NCI-H187 treated with DMSO at 0.1 percent for 48 hours (cell line): ENCODE measurements at places on chromosomes 3 and 15.

DNA sequence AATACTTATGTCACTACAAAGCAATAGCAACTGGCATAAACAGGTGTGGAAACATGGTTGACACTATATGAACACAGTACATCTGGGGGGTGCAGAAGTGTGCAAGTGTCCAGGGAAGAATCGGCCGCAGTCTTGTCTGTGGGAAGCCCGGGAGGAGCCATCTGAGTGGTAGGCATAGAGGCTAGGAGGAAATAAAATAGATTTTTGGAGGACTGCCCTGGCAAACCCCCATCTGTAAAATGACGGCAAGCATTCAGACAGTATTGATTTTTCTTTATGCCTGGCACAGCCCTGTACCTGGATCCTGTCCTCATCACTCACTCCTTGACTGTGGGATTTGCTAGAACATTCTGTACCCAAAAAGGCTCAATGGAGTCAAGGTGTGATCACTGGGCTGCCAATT lies 31.3 kb downstream of the THSD4 start:
- DNase-seq = no peak

DNA sequence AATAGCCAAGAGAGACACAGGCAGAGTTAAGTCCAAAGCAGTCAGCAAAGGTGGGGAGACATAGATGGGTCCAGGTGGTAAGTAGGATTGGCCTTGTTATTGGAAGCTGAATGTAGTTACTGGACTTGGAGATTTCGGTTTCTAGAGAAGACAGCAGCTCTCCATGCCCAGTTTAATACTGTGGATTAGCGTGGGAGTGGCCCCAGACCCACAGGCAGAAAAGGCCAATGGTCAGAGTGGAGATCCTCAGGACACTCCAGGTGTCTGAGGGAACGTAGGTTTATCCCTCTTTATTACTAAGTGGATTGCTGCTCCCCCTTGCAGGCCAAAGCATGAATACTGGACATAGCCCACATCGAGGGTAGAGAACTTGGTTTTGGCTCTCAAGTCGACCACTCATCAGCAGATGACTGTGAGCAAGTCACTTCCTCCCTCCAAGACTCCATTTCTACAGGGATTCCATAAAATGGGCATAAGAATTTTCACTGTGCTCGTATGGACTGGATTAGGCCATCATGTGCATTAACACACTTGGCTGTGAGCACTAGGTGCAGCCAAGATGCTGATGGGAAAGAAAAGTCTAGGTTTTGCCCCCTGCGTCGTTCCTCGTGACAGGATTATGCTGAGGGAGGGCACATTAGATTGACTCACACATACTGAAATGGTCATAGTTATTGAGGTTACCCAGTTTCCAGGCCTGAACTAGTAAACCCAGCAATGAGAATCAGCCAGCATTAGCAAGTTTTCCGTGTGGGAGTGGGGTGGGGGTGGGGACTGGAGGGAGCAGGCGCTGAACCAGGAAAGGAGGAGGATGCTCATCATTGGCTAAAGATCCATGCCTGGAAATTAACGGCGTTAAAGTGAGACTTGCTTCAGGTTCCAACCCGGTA lies 225.2 kb upstream of the TPRG1 start:
- no peak for DNase-seq

DNA sequence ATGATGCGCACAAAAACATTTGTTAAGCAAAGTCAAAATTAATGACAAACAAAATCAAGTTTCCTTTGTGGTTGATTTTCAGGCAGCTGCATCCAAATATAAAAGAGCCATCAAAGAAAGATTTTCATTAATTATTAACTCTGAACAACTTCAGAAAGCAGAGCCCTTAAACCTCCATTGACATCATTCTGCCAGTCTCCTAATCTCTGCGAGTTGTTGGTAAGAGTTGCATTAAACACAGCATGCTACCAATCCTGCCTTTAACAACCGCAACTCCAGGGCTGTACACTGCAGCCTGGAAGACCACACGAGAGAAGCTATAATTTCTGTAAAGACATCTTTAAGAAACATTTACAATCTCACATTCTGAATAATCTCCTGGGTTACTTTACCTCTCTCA lies 204.6 kb downstream of the NR2F2 start:
- DNase-seq = no peak

- no peak for DNase-seq
These were observed 895.4 kb downstream of the FHIT start for GRCh38 chr3:60355825-60356224.

DNA sequence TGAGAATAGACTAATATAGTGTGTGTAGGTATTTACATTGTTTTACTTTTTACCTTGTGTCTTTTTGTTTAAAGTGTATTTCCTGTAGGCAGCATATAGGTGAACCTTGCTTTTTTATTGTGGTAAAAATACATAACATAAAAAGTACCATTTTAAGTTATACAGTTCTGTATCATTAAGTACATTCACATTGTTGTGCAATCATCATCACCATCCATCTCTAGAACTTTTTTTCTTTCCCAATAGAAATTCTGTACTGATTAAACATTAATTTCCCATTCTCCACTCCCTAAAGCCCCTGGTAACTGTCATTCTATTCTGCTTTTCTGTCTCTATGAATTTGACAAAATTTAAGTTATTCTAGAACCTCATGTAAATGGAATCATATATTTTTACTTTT lies 48.2 kb upstream of the EIF5A2 start:
- no peak for DNase-seq

DNA sequence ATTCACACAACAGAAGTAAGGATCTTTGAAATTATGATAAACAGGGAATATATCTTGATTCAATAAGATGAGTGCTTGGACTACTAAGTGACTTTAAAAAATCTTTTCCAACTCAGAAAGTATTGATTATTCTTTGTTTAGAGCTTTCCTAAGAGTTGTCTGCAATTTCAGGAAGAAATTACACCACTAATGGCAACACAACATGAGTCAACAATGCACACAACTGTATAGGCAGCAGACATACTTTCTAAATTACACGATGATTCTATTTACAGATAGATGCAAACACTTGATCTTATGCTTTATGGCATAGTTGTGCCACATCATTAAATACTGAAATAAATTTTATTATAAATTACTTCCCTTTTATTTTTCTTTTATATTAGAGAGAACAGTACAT lies 4.4 kb downstream of the NAA50 start:
- DNase-seq = no peak

- no peak for DNase-seq
These were observed 98.4 kb upstream of the PFN2 start for GRCh38 chr3:150069154-150069527.

DNA sequence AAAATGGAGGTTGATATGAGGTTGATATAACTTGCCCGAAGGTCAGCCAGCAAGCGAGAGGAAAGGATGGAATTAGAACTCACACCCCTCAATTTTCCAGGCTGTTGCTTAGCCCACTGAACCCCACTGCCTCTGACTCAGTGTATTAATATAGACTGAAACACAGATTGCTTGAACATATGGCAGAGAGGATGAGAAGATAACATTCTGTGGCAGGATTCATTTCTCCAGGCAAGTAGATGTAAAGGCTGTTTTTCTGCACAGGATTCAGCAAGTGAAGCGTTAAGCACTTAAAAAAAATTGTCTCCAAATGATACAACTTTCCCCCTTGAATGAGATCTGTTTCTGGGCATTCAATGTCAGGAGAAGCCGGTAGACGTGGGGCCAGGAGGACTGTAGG lies 335.2 kb downstream of the GAP43 start:
- no peak for DNase-seq
